Activated CD8-positive, alpha-beta T cell treated with anti-CD3 and anti-CD28 coated beads, Interleukin-2, amount 10 ng/mL, durations not matched to agents 7 days and 5 days (primary cell): ENCODE measurements at places on chromosomes 1 and 21.

DNA sequence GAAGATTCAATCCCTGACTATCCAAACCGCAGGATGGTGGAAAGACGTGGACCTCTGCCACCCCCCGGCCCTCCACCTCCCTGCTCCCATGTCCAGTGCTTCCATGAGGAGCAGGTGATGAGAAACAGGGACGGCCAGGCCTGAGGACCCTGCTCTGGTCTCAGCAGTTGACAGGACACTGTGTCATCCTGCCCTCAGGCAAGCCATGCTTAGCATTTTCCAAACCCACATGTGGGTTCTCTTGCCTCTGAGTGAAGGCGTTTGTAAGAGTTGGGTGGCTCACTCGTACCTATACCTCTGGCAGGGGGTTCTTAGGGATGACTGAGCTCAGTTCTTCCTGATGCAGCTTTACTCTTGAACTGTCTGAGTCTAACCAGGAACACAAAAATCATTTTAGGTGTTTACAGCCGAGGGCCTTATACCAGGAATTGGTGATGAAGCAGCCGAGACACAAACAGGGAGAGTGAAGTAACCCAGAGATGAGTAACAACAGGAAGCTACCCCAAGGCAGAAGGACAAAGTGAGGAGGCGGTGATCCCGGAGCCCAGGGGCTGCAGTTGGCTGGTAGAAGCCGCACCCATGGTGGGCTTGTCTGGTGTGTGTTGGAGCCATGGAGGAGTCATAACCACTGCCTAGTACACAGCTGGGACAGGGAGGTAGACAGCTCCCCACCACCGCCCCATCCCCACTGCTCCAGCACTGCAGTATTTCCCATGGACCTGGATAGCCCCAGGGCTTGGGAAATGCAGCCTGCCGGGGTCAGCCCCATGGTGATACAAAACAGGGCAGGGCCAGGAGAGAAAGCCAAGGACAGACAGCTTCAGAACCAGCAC is 21.4 kb downstream of the MYBPH start:
- no peak for DNase-seq

- DNase-seq = peak; percentile 67
Measured at GRCh38 chr1:245956225-245956624, 550.9 kb downstream of the SMYD3 start.

DNA sequence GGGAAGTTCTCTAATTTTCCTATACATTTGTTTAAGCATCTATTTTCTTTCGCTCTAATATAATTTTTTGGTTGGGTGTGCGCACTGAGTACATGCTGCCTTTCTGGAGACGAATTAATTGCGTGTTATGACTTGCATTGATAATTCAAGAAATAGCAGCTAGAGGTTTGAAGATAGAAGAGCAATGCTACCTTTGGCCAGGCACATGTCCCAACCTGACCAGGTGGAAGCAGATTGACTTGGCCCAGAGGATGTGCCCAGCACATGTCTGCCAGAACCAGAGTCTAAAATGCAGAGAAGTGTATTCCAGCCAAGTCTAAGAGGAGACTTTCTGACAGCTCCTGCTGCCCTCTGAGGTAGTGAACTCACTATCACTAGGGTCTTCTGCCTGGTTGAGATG is 114.3 kb downstream of the SLC35F3 start:
- DNase-seq = no peak

DNA sequence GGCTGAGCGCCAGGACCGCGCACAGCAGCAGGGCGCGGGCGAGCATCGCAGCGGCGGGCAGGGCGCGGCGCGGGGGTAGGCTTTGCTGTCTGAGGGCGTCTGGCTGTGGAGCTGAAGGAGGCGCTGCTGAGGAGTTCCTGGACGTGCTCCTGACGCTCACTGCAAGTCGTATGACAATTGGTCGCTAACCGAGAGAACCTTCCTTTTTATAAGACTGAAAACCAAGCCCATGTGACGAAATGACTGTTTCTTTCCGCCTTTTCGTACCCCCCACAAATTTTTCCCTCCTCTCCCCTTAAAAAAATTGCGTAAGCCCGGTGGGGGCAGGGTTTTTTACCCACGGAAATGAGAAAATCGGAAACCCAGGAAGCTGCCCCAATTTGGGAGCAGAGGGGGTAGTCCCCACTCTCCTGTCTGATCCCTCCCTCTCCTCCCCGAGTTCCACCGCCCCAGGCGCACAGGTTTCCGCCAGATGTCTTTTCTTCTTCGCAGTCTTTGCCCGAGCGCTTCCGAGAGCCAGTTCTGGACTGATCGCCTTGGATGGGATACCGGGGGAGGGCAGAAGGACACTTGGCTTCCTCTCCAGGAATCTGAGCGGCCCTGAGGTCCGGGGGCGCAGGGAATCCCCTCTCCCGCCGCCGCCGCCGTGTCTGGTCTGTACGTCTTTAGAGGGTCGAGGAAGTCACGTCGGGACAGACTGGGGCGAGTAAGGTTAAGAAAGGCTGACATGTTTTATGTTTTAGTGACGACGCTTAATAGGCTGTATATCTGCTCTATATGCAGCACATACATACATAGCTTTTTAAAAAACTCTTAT is at the start of gene PTGS2:
Gene PTGS2, minus strand, starts transcription at position 179 of the 817 bp plus-strand sequence. Its CDS starts 133 bp downstream, at position 46.
- DNase-seq = peak; percentile 51

- DNase-seq = no peak
Measured at GRCh38 chr1:65414538-65414937, 5.9 kb upstream of the LEPR start.

GRCh38 chr1:214957330-214958137 is 125.0 kb upstream of the KCNK2 start:
- no peak for DNase-seq

- DNase-seq = no peak
Measured at GRCh38 chr1:11024154-11024873, 11.9 kb downstream of the TARDBP start.

GRCh38 chr1:234709473-234710228 is 99.7 kb upstream of the IRF2BP2 start:
- DNase-seq = no peak

DNA sequence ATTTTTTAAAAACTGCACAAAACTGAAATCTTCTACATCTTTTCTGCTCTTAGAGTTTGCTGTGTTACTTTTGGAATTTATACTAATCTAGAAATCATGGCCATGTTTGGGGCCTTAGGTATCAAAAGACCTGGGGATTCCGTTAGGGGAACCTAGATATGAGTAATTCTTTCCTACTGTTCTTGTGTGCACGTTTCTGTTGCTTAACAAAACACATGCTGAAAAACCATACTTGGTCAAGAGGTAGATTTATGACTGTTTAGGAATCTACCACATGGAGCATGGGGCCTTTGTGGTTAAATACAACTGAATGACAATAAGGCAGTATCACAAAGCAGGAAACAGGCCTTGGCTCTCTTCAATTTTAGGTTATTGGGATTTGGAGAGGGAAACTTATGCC is 291.9 kb upstream of the USP25 start:
- no peak for DNase-seq

GRCh38 chr21:45950740-45951515 is 30.6 kb upstream of the COL6A1 start:
- DNase-seq = no peak

DNA sequence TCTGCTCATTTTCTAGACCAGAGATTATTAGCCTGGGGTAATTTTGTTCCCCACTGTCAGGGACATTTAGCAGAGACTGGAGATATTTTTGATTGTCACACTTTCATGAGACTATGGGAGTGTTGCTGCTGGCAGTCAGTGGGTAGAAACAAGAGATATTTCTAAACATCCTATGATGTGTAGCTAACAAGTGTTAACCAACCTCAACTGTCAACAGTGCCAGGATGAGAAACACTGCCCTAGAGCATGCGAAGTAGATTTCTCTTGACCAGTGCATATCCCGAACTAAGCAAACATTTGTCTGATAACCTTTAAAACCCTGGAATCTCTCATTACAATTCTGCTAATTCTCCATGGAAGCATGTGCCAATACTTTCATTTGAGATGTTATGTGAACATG is 607.4 kb upstream of the TMPRSS15 start:
- DNase-seq = no peak

DNA sequence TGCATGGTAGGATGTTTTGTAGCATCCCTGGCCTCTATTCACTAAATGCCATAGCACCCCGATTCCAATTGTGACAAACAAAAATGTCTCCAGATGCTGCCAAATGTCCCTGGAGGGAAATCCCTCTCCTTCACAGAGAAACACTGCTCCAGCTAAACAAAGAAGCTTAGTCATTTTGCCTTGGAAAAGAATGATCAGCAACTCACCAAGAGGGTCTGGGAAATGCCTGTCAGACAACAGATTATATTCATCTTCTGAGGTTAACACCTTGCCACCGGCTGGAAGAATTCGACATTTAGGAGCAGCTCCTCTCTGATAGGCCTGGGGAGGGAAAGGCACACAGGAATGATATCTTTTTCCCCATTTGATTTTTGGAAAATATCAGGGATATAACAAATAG is 84.4 kb downstream of the NIBAN1 start:
- DNase-seq = no peak
